ENCODE measurements at places on chromosomes 7 and 10.
A peak's percentile ranks its signal among the peaks of the same experiment; 100 is the strongest.

- no peak for DNase-seq
Measured at GRCh38 chr7:28348636-28349035, 63.7 kb upstream of the CREB5 start.

DNA sequence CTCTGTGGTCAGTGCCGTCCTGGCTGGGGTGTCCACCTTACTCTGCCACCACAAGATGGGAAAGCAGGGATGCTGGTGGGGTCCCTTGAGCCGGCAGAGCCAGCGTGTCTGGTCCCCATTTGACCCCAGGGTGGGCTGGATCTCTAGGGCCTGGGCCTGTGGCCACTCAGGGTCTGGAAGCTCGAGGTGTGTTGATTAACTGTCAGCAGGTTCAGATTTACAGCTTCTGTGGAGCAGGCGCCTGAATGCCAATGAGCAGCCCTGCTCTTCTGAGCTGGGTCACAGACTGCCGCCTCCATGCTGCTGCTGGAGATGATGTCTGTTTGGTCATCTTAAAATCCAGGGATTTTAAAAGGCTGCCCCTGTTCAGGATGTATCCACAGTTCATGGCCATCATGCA is 11.3 kb upstream of the DPYSL4 start:
- no peak for DNase-seq

DNA sequence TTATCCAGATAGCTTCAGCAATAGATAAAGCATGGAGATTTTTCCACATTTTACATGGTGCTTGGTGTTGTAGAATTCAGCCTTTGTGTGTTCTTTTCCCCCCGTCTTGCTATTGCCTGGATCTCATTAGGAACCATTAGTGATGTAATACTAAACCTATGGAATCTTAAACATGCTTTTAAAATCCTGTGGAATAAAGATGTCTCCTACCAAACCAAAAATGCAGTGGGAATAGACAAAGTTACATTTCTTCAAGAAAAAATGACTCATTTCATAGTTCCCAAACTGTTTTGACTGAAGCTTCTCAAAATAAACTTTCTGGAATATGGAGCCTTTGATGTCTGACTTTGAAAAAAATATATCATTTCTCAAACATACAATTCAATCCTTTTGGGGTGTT is 44.0 kb downstream of the CALD1 start:
- DNase-seq, result no peak

- DNase-seq, result no peak
Measured at GRCh38 chr7:100021297-100021696, 5.9 kb downstream of the ZKSCAN1 start.

DNA sequence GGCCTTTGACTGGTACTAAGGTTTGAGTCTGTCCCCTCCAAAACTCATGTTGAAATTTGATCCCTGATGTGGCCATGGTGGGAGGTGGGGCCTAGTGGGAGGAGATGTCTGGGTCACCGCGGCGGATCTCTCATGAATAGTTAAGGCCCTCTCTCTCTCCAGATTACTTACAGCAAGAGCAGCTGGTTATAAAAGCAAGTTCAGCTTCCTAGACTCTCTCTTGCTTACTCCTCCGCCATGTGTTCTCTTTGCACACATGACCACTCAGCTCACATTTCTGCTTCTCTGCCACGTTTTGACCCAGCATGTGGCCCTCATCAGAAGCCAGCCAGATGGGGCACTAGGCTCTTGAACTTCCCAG is 29.9 kb upstream of the ZMIZ1 start:
- DNase-seq, result no peak

- no peak for DNase-seq
Measured at GRCh38 chr7:64515330-64515729, 47.5 kb downstream of the ZNF680 start.

GRCh38 chr10:36057180-36057579 is 415.1 kb upstream of the FZD8 start:
- DNase-seq, result no peak

DNA sequence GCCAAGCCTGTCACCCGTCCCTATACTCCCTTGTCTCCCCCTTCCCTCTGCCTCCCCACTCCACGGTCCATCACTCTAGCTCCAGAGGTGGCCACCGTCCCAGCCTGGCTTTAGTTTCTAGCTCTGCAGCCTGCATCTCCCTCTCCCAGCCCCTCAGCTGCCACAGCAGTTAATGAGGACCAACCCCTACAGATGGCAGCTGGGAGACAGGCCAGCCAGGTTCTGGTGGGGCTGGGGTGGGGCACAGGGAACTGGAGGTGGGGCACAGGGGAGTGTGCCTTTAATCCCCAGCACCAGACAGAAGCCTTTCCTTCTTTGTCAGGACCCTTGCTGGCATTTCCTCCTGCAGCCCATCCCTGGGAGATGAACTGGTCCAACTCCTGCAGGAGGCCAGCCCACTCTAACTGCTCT is 21.1 kb downstream of the UNC5B start:
- no peak for DNase-seq

GRCh38 chr7:99311702-99312101 is 14.0 kb upstream of the ARPC1A start:
- no peak for DNase-seq

GRCh38 chr10:121104476-121105111 is 253.4 kb downstream of the WDR11 start:
- no peak for DNase-seq

DNA sequence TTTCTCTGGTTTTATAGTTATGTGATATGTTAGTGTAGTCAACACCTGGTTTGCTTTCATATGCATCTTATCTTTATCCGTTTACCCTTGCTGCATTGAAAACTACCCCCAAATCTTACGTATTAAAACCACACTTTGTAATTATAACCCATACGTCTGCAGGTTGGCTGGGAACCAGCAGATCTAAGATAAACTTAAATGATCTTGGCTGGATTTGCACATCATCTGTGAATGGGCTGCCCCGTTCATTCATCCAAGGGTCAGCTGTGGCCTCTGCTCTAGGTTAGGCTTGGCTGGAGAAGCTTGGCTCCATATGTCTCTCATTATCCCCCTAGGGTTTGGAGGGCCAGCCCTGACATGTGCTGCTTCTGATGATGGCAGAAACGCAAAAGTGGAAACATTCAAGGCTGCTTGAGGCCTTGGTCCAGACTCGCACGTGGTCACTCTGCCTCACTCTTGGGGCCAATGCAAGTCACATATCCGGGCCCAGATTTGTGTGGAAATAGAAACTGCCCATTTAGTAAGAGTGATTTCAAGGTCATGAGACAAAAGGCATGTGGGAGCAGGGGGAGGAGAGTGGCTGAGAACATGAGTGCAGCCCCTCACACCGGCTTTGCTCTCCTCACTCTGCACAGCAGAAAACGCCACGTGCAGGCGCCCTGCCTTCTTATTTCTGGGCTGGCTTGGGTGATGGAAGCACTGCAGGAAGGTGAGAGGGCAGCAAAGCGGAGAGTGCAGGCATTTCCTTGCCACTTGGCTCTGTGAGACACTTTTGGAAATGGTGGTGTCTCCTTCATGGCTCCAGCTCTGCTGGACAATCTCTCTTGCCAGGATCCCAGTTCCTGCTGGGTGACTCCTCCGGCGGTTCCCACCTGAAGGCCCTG is 553.8 kb downstream of the GLRX3 start:
- no peak for DNase-seq

- no peak for DNase-seq
Measured at GRCh38 chr10:58806323-58806722, 293.7 kb downstream of the BICC1 start.

GRCh38 chr10:49360271-49361177 is 35.4 kb downstream of the DRGX start:
- DNase-seq, result peak; percentile 12

GRCh38 chr7:156158693-156159092 is 346.4 kb upstream of the SHH start:
- DNase-seq, result no peak

- peak; percentile 57 for DNase-seq
Measured at GRCh38 chr10:43128958-43129706, 9.1 kb upstream of the CSGALNACT2 start.

- DNase-seq, result no peak
Measured at GRCh38 chr10:51748959-51749358, 49.6 kb upstream of the CSTF2T start.

- peak; percentile 51 for DNase-seq
Measured at GRCh38 chr7:107879400-107880035, 11.5 kb upstream of the DLD start.

- DNase-seq, result no peak
Measured at GRCh38 chr7:132319481-132319880, 256.8 kb downstream of the PLXNA4 start.

GRCh38 chr7:150831851-150832250 is 20.5 kb upstream of the AOC1 start:
- no peak for DNase-seq

- DNase-seq, result peak; percentile 41
Measured at GRCh38 chr10:2839081-2839725, 228.1 kb upstream of the PFKP start.

- no peak for DNase-seq
Measured at GRCh38 chr10:6729861-6730344, 149.8 kb upstream of the PRKCQ start.

DNA sequence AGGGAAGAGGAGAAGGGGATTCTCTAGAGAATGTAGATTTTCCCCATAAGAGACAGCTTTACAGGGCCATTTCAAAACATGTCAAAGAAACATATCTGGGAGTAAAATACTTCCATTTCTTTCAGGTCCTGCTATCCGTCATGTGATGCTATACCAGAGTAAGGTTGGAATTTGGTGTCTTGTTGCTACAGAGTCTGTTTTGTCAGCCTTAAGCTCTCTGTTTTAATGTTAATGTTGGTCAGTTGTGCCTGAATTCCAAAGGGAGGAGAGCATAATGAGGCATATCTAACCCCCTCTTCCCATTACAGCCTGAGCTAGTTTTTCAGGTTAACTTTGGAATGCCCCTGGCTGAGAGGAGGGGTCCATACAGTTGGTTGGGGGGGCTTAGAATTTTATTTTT is 94.7 kb upstream of the CCDC71L start:
- DNase-seq, result no peak

DNA sequence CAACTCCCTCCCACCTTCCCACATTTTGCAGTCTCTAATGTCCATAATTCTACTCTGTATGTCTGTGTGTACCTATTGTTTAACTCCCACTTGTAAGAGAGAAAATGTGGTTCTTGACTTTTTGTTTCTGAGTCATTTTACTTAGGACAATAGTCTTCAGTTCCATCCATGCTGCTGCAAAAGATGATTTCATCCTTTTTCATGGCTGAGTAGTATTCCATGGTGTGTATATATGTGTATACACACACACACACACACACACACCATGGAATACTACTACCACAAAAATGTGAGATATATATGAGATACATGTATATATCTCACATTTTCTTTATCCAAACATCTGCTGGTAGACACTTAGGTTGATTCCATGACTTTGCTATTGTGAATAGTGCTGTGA is 182.1 kb upstream of the GALNT17 start:
- no peak for DNase-seq

DNA sequence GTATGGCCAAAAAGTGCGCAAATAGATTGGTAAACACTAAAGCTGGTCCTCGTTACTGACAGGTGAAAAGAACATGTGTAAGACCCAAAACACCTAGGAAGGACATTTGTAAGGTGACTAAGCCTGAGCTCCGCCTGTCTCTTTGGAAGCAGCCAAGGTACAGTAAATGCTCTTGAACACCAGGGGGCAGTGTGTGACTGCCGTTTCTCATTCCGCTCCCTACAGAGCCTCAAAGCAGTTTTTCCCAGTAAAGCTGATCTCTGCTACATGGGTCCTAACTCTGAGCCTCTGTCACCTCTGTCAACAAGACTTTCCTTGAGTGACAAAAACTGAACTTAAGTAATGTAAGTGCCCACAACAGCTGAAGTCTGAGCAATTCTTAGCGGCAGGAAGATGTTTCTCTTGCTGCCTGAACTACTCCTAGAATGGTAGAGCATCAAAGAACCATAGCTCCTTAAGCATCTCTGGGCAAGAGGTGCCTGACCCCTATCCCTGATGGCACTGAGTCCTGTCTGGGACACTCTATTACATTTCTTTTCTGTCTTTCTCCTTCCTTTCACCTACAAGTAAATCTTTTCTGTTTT is 238.0 kb upstream of the INHBA start:
- DNase-seq, result peak; percentile 65

GRCh38 chr7:23287612-23288011 is 11.5 kb upstream of the MALSU1 start:
- DNase-seq, result peak; percentile 49

DNA sequence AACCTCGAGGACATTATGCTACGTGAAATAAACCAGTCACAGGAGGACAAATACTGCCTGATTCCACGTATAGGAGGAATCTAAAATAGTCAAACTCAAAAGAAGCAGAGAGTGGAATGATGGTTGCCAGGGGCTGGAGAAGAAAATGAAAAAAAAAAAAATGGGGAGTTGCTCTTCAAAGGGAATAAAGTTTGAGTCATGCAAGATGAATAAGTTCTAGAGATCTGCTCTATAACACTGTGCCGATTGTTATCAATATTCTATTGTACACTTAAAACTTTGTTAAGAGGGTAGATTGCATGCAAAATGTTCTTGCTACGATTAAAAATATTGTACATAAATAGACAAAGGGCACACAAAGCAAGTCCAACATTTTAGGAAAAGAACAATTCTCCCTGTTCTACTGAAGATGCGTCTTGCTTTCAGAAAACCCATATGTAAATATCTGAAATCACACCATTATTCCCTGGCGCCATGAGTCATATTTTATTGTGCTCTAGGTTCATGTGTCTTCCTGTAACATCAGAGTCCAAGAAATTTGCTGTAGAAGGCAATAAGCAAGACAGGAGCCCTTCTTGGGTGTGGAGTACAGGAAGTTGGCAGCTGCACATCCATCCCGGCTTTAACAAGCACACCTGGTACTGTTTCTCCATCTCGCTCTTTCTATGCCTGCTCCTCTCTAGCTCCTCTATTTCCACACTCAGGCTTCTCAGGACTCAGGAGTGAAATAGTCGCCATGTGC is 145.9 kb downstream of the GFRA1 start:
- no peak for DNase-seq

GRCh38 chr7:6210621-6211372 is 61.6 kb downstream of the CYTH3 start:
- DNase-seq, result no peak

GRCh38 chr10:118850418-118851061 is 95.8 kb upstream of the CACUL1 start:
- peak; percentile 80 for DNase-seq

GRCh38 chr7:4753598-4754432 is 21.6 kb upstream of the AP5Z1 start:
- DNase-seq, result peak; percentile 90

DNA sequence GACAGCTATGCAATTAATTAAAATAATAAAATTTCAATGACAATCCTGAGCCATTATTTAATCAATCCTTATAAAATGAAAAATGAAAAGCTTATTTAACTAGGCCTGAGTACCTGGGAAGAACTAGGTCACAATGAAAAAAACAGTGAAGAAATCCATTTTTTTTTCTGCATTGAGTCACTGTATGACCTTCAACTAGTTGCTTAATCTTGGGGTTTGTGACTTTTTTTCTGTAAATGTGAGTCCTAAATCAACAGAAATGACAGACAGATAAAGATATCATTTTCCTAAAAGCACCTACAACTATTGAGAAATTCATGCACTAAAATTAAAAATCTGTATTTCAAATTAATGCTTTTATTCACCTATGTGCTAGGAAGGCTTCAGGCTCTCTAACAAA is 96.8 kb downstream of the TMEM26 start:
- DNase-seq, result no peak

- no peak for DNase-seq
Measured at GRCh38 chr10:15652757-15653156, 67.0 kb downstream of the ITGA8 start.

Measured in activated CD8-positive, alpha-beta T cell treated with anti-CD3 and anti-CD28 coated beads, Interleukin-2, amount 10 ng/mL, durations not matched to agents 7 days and 5 days (primary cell).